ENCODE measurements at places on chromosomes 1 and 21.

DNA sequence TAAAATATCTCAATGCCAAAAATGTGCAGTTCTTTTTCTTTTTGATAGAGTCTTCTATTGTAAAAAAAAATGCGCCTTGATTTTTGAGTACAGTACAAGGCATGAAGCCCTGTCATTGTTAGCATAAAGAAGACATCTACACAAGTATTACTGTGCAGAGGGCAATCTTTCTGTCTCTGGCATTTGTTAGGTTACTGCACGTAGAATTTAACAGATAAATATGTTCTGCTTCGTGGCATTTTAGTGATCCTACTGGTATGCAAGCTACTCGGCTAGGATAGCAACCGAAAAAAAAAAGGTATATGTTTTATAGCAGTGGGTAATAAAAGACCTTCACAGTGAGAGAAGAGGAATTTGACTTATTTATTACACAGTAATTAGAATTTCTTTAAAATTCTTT is 492.9 kb upstream of the ADGRL2 start:
- no peak for DNase-seq

- DNase-seq: no peak
These were observed 107.7 kb upstream of the ERRFI1 start for GRCh38 chr1:8133657-8134430.

DNA sequence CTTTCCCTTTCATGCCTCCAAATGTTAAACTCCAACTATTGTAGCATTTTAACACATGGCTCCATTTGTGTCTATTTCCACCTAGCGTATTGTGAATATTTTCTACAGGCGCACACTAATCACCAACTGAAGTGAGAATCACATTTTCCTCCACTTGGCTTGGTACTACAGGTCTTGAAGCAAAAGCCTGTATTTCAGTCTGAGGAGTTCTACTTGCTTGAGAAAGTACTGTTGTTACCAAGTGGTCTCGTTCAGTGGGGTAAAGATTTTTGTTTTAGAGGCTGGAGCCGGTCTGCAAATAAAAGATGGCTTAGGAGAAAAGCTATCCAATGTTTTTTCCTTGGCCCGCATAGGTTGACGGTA is 550 bp upstream of the PTBP2 start:
- DNase-seq: peak; percentile 56

DNA sequence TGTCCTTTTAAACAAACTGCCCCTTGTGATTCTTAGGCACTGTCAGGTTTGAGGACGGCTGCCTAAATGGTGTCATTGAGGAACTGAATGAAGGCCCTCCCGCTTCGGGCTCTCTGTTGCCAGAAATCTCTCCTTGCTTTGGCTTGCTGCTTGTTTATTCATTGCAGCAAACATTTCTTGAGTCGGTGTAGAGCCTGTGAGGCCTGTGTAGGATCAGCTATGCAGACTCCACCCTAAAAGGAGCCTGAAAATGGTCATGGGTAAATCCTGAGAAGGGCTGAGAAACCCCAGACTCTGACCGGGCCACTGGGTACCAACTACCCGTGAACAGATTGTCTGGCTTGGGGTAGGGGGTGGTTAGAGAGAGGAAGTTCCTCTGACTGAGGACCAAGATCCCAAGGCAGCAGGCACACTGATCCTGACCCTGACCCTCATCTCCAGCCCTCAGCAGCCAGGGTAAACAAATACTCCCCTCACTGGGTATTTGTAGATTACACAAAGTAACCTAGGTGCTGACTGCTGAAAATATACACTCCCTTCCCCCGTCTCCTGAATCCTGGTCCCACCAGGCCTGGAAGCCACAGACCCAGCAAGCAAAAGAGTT is 3.1 kb downstream of the IL6R start:
- DNase-seq: no peak

GRCh38 chr1:10657088-10657847 is 139.2 kb downstream of the CASZ1 start:
- no peak for DNase-seq

GRCh38 chr1:26102119-26102518 is 9.5 kb upstream of the PDIK1L start:
- no peak for DNase-seq

- no peak for DNase-seq
These were observed 1.8 kb upstream of the CYB5R1 start for GRCh38 chr1:202968895-202969295.

GRCh38 chr1:43991476-43992231 is at the start of gene CCDC24:
Gene CCDC24, plus strand, starts transcription at chr1:43991599. Its CDS starts 280 bp downstream, at chr1:43991879.
- DNase-seq: peak; percentile 85

- DNase-seq: peak; percentile 70
These were observed 34.8 kb upstream of the TTC22 start for GRCh38 chr1:54835970-54836369.

DNA sequence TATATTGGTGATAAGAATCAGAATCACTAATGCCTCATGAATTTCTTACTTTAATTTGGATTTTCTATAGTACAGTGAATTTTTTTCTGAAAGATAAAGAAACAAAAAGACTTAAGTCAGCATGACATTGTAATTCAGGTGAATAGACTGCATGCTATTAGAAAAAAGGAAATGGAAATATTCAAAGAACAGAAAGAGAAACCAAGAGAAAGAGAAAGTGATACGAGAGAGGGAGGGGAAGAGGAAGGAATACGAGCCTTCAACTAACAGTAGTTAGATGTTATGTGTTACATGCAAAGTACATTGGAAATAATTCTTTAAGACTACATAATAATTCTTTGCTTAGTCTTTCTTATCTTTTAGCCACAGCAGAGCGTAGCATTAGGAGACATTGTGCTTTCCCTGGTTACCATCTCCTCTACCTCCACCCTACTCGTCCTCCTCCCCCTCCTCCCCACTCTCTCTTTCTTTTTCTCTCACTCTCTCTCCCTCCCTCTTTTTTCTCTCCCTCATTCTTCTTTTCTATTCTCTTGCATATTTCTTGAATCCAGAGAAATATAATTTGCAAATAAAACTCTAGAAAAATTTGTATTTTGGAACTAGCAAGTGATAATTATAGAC is 46.4 kb upstream of the ADGRL4 start:
- DNase-seq: no peak

DNA sequence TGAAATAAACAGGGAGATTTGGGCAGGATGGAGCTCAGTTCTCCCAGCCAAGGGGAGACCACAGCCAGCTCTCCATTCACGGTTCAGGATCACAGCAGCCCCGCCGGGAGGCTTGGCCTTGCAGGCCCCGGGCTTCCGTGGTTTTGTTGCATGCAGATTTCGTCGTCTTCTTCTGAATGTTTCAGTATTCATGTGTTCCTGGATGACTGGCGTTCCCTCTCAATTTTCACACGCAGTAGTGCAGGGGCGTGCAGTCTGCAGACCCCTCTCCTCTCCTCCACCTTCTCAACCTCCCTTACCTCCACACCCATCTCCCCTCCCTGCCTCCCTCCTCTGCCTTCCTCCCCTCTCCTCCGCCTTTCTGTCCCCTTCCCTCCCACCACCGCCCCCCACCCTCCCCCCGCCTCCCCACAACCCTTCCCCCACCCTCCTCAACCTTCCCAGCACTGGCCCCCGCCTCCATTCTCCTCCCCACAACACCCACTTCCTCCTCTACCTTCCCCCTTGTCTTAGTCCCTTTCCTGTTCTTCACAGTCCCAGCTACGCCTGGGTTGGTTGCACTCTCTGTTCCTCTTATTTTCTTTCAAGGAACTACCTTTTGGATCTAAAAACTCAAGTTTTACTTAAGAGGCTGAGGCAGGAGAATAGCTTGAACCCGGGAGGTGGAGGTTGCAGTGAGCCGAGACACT is 8.4 kb upstream of the SLC19A1 start:
- DNase-seq: no peak

- no peak for DNase-seq
These were observed 13.5 kb upstream of the RNF186 start for GRCh38 chr1:19828546-19828945.

- no peak for DNase-seq
These were observed 192.4 kb upstream of the JUN start for GRCh38 chr1:58976294-58976693.

GRCh38 chr21:15422783-15423182 is 307.0 kb upstream of the USP25 start:
- no peak for DNase-seq

DNA sequence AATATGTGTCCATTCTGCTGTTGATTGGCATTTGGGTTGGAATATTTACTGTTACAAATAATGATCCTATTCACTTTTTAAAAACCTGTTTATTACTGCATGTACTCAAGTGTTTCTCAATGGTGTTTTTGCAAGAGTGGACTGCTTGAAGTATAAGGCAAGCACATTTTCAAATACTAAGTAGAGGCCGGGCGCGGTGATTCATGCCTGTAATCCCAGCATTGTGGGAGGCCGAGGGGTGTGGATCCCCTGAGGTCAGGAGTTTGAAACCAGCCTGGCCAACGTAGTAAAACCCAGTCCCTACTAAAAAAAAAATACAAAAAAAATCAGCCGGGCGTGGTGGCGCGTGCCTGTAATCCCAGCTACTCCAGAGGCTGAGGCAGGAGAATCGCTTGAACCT is 276.9 kb upstream of the ADGRL4 start:
- DNase-seq: no peak

DNA sequence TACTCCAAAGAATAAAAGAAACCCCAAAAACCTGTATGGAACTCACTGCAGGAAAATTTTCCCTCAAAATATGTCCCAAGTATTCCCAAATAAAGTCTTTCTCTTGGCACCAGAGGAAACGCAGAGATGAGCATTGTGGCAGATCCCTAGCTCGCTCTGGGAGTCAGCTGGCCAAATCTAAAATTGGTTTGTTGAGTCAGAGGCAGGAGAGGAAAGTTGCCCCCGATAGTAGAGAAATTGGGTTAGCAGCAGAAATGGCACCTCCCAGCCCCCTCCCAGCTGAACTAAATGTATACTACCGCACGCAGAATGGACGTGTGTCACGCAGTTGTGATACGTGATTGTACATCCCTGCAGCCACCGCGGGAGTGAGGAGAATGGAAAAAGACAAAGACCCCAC is 39.9 kb upstream of the TARBP1 start:
- DNase-seq: no peak

- DNase-seq: no peak
These were observed 20.4 kb downstream of the OLFML2B start for GRCh38 chr1:162003061-162003829.

- DNase-seq: no peak
These were observed 18.0 kb upstream of the ADARB1 start for GRCh38 chr21:45056296-45056904.

DNA sequence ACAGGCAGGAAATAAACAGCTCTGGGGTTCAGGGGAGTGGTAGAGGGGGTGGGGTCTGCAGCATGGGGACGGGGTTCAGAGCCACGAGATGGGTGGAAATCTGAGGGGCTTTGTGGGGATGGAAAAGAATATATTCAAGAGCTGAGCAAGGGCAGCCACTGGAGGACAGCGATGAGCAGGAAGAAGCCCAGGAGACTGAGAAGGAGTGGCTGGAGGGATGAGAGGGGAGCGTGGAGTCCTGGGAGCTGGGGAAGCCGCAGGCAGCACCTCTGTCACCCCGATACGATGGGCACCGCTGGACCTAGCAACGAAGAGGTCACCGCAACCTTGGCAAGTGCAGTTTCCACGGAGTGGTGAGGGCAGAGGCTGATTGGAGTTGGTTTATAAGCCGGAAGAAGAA is 10.0 kb upstream of the KCNAB2 start:
- DNase-seq: no peak

DNA sequence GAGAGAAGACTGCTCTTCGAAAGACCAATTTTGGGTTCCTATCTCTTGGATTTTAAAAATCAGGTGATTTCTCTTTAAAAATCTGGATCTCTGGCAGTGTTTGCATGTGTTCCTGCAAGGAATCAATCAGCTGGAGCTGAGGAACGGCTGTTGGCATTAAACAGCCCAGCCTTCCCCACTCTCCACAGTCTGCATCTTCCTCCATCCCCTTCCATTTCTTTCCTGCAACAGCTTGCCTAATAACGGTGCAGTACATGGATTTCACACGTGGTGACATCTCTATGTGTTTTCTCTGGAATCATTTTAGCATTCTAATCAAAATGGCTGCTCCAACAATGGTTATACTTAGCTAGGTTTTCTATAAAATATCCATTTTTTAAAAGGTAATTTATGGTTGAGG is 20.0 kb downstream of the RIPPLY3 start:
- DNase-seq: no peak

DNA sequence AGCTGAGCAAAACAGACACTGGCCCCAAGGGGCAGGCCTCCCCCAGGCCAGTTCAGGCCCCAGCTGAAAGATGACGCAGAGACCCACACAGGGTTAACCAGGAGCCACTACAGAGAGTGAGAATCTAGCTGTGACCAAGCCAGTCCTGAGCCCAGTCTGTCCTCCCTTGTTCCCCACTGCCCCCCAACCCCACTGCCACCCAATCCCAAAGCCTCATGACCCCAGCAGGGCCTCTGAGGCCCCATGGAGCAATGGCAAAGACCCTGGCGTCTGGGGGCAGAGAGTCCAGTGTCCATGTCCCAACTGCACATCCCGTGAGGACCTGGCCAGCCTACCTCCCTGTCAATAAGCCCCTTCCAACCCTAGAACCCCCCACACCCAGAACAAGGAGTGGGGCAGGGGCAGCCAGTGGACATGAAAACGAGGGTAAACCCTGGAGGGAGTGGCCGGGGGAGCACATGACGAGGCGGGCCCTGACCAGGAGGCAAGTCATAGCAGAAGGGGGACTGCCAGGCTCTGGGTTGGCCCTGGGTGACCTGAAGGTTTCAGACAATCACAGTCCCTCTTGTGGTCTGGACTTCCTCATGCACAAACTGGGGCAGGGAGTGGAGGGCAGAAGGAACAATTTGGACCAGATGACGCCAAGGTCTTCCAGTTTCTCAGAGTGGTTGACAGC is 100.5 kb downstream of the GLIS1 start:
- no peak for DNase-seq

DNA sequence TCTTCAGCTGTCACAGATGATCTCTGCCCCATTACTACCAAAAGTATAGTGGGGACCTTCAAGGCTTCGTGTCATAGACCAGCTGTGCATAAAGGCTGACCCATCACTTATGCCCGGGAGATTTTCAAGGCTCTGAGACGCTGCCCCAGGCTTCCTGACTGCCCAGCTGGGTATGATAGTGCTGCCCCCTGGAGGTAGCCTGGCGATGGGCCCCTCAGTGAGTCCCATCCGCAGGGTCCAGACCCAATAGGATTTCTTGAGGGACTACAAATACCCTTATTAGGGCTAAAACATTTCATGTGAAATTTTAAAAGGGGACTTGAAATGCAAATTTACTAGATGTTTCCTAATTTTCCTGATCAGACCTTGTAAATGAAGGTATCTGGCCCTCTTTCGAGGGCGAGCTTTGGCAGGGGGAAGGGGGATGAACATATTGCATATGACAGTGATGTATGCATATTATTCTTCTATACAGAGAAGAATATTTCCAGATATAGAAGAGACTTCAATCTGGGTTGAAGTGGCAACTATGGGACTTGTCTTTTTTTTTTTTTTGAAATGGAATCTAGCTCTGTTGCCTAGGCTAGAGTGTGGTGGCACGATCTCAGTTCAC is 11.7 kb upstream of the FCMR start:
- no peak for DNase-seq
